ENCODE measurements at places on chromosomes 16 and 17.

DNA sequence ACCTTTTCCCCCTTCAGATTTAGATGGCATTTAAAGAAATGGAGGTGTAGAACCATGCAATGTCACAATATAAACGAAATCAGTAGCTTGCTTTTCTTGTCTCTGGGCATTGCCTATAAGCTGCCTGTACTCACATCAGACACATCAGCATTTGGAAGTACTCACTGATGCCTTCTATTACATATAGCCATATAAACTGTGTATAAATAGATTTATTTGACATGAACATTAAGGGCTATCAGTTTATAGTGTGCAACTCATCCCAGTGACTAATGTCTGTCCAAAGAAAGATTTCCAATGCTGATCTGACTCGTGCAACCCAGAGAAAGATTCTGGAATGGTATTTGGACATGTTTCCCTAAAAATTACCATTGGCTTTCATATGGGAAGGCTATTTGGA lies 417.9 kb upstream of the MAF start:
- DNase-seq: no peak

DNA sequence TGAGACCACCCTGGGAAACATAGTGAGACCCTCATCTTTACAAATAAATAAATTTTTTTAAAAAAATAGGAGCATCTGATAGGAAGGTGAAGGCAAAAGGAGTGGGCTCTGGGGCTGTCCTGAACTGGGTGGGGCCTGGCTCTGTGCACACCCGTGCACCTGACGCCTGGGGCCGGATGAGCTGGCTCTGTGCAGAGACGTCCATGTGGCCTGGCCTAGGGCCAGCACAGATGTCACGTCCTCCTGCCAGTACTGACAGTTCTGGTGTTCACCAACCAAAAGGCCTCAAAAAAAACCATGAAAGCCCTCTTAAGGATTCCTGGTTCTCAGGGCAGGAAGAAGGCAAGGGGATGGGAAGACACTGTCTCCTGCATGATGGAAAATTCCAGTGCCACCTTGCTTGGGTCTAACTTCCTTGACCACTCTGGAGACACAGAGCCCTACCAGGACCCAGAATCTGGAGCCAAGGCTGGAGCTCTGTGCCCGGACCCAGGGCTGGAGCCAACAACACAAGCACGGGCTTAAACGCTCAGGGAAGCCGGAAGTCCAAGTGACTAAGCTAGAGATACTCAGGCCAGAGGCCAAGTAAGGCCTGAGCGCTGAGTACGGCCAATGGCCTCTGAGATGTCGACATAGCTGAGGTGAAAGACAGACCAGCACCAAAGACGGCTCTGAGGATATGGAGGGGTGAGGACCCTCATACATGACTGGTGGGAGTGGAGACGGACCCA lies 32.9 kb downstream of the COPRS start:
- no peak for DNase-seq

DNA sequence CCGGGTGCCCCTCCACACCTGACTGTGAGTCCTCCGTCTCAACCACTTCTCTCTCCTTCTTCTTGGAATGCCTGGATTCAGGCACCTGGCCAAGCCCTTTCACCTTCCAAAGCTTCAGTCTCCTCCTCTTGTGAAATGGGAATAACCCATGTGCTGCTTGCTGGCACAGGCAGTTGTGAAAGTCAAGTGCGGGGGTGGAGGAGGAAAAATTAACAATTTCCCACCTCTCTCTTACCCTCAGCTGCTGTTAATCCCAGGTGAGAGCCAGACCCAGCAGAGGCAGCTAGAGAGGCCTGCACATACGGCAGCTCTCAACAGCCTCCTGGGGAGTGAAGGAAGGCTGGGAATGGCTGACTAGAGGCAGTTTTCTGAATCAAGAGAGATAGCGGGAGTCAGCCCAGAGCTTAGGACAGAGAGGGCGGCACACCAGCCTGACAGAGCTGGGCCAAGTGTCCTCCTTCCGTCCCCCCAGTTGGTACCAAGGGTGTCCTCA lies 77.9 kb upstream of the LGALS9 start:
- DNase-seq: no peak

- DNase-seq: no peak
Measured at GRCh38 chr16:68386628-68387027, 61.7 kb downstream of the SMPD3 start.

- DNase-seq: no peak
Measured at GRCh38 chr16:75921281-75921680, 195.0 kb upstream of the CPHXL start.

DNA sequence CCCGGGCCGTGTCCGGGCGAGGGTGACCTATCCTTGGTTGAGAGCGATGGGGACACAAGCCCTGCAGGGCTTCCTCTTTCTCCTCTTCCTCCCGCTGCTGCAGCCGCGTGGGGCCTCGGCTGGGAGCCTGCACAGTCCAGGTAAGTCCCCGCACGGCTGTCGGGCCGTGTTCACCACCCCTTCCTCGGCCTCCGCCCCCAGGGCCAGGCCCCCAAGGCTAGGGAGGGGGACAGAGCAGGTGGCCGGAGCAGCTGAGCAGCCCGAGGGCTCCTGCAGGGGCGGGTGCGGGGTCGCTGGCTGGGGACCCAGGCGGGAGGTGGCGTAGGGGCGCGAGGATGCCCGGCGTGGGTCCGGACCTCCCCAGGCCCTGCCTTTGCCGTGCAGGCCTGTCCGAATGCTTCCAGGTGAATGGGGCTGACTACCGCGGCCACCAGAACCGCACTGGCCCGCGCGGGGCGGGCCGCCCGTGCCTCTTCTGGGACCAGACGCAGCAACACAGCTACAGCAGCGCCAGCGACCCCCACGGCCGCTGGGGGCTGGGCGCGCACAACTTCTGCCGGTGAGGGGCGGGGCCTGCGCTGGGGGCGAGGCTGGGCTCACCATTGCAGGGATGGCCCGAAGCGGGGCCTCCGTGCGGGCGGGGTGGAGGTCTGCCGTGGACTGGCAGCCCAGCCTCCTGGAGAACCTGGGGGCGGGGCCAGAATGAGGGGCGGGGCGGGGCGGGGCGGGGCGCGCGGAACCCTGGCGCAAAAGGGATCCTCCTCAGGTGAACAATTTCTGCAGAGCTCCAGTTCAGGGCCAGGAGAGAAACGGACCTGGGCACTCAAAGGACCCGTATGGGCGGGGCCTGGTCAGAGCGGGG lies 631 bp downstream of the KREMEN2 start:
- no peak for DNase-seq

DNA sequence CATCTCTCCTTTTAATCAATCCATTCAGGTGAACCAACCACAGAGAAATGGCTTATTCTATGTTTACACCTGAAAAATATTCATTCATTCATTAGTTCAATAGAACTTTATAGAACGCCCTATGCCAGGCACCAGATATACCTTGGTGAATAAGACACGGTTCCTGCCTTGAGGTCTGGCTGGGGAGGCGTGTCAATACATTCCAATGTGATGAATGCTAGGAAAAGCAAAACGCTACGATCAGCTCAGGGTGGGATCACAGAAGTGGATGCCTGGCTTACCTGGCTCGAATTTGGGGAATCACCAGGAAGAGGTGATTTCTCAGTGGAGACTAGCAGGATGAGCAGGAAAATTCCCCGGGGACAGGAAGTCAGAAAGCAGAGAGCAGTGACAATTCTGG lies 17.5 kb upstream of the WFIKKN2 start:
- no peak for DNase-seq

DNA sequence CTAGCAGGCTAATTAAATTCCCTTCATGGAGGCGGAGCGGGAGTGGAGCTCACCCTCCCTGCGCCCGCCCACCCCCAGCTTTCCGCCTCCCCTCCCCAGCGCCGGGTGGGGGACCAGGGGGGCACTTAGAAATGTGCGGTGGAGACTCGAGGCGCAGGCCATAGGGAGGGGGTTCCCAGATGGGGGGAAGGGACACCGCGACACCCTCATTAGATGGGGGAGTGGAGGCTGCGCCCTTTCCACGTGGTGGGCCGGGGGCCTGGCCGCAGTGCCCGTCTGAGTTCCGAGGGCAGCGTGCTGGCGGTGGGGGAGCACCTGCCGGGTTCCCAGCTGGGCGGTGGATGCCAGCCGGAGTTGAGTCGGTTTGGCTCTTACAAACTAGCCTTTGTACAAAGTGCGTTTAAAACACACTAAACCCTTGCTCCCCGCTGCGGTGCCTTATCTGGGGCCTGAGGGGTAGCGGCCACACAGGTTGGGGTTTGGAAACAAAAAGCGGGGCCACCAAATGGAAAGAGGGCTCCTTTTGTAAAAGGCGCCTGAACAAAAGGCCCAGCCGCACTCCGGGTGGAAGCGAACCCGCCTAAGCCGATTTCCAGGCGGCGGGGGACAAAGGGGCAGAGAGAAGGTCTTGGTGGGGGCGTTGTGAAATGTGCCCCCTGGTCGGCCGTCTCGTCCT lies 1.4 kb downstream of the GSE1 start:
- no peak for DNase-seq
